ENCODE measurements at places on chromosomes 6 and 20.
A peak's percentile ranks its signal among the peaks of the same experiment; 100 is the strongest.

DNA sequence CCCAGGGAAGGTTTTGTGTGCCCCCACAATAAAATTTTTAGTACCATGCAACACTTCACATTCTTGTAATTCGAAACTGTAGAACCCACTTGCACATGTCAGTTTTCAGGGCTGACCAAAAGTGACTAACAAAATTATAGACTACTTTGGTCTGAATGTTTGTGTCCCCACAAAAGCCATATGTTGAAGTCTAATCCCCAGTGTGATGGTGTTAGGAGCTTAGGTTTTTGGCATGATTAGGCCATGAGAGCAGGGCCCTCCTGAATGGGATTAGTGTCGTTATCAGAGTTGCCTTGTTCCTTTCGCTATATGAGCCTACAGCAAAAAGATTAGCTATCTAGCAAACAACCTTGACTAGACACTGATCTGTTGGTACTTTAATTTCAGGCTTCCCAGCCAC is 49.0 kb upstream of the TENT5A start:
- no peak for DNase-seq

GRCh38 chr6:17589406-17590096 is 10.6 kb upstream of the FAM8A1 start:
- DNase-seq: no peak

GRCh38 chr6:91812596-91813274 is 1225.9 kb upstream of the MAP3K7 start:
- no peak for DNase-seq

DNA sequence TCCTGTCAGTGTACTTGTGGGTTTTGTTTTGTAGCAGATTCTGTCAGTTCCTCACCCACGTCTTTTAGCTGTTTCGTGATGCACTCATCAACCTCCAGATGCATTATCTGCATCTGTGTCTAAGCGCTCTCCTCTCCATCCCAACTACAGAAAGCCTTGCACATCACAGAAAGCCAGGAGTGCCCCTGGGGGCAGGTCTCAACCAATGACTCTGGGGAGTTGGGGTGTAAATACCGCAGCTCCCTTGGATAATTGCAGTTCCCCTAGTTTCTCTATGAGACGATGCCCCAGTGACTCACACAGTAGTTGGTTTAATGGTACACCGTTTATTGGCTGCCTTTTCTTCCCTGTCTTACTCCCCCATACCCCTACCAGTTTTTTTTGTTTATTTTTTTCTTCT is 158.1 kb downstream of the SOX4 start:
- DNase-seq: no peak

DNA sequence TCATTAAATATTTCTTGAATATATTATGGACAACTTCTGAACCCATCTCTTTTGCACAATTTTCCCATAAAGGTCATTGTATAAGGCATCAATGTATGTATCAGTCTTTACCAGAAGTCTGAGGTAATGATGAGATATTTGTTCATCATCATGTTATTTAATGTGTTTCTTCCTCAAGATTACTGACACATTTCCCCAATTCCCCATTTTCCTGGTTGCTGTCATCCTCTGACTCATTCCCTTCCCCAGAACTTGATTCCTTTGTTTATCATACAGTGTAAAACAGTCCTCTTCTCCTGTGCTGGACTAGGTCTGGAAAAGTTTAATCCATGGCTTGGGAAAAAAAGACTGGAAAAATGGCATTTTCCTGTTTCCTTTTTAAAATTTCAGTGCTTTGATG is 107.9 kb upstream of the FLRT3 start:
- no peak for DNase-seq

GRCh38 chr20:34016736-34017135 is 23.0 kb downstream of the RALY start:
- DNase-seq: no peak

DNA sequence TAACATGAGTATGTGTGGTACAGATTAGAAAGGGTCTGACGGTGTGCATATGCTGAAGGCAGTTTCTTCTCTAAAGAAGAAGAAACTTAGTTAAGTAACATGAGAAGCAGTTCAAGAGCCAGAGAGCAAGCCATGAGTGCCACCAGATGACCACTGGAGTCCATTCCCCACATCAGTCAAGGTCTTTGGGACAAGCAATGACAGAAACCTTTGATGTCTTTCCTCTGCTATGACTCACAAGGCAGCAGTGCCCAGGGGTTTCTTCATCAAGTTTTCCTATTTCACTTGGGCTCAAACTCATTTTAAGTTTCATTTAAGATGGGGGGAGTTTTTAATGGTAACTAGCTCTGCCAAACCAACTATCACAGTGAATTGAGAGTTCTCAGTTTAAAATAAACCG is 303.8 kb upstream of the TBX18 start:
- no peak for DNase-seq

GRCh38 chr6:53536561-53536960 is 8.3 kb downstream of the GCLC start:
- DNase-seq: no peak

DNA sequence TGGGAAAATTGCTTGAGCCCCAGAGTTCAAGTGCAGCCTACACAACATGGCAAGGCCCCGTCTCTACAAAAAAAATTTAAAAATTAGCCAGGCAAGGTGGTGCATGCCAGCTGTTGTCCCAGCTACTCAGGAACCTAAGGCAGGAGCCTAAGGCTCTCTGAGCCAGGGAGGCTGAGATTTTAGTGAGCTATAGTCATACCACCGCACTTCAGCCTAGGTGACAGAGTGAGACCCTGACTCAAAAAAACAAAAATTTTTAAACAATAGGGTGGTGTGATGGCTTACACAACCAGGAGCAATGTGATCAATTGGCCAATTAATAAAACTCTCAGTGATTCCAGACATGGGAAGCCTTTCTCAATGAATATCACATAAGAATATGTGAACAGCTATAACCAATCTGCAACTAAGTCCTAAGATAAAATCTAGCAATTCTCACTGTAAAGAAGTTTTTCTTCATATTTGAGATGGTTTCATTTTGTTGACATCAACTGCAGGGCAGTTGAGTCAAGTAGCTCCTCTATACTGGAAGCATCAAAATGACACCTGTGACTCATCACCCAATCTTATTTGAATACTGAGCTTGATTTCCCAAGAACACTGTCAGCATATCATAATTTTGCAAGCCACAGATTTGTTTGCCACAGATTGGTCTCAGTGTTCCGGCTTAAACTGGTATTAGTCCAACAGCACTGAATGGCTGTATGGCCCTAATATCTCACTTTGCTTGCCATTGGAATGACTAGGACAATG is 169.0 kb upstream of the GJE1 start:
- DNase-seq: no peak

- no peak for DNase-seq
These were observed at the start of gene ECT2L for GRCh38 chr6:138795809-138796603. Gene ECT2L, plus strand, starts transcription at chr6:138796087. Its CDS starts 17,188 bp downstream, at chr6:138813275.

DNA sequence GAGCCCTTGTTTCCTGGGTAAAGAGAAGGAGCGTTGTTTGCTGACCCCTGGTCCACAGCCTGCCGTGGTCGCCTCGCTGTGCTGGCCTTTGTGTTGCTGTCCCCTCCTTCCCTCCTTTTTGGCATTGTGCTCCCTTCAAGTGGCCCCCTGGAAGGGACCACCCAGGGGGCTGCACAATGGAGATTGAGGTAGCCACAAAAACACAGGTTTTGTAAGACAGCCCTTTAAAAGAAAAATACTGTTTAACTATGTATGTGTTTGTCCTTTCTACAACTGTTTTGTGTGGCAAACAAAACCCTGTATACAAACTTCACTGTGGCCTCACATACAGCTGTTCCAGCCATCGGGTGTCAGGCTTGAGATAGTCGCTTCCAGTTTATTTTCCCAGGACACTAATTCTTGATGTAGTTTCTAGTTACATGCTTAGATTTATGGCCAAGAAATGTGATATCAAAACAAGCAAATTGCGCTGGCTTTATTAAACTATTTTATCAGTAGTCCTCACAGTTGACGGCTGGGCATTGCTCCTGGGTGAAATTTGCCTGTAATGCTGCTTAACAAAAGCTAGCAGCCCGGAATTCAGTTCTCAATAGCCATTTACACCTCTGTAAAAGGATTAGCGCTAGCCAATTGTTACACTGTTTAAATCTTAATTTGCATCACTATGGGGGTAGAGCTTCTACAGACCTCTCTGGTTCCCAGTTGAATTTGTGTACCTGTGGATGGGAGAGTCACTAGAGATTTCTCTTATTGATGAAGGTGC is 64.1 kb downstream of the KIZ start:
- no peak for DNase-seq

DNA sequence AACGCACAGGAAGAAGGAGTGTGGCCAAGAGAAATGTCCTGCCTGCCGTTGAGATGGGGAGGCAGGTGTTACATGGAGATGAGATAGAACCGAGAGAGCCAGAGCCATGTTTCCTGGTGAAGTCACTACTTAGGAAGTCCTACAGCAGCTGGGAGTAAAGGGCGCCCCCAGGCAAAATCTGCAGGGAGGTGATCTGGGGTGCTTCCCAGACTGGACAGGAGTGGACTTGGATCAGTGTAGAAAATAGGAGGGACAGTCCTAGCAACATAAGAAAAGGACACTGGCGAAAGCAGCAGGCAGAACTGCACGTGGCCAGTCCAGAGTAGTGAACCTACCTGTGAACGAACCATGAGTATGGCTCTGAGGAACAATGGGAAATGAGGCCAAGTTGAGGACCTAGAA is 85.3 kb downstream of the CD164 start:
- DNase-seq: peak; percentile 39

GRCh38 chr6:35359346-35359743 is 17.0 kb downstream of the PPARD start:
- no peak for DNase-seq

- no peak for DNase-seq
These were observed 57.9 kb downstream of the KCNS1 start for GRCh38 chr20:45042978-45043377.

DNA sequence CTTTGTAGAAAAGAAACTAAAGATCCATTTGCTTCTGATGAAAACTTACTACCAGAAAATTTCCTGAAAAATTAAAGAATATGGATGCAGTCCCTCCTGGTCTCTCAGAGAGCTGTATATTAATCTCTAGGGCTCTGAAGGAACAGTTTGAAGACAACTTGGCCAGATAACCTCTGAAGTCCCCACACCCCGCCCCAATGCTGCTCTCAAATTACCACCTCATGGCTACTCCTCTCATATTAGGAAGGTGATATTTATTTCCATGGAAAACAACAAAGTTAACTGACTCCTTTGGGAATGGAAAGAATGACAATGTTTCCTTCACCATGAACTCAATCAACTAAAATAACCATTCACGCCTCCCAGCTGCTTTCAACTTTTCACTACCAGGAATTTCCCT is 408.4 kb upstream of the FLRT3 start:
- no peak for DNase-seq

DNA sequence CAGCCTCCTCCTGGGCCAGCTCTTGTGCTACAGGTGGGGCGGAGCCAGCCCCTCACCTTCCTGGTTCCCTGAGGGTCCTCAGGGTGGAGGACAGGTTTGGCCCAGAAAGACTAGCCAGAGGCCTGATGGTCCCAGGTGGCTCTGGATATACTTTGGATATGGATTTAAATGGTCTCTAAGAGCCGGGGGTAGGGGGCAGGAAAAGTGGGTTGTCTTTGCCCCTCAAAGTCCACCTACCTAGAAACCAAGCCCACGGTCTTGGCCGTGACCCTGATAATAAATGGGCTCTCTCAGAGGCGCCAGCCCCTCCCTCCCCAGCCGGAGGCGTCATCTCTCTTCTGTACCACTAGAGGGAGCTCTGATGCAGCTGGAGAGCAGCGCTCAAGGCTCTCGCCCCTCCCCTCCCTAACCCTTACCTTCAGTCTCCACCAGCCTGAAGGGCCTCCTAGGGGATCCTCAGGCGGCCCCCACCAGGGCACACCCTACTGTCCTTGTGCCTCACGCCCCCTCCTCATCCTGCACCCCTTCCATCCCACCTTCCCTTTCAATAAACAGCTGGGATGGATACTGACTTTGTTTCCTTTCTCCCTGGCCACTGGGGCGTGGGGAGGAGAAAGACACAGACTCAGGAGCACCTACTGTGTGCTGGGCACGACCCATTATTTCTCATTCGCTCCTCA is 7.5 kb downstream of the NRSN2 start:
- peak; percentile 66 for DNase-seq

DNA sequence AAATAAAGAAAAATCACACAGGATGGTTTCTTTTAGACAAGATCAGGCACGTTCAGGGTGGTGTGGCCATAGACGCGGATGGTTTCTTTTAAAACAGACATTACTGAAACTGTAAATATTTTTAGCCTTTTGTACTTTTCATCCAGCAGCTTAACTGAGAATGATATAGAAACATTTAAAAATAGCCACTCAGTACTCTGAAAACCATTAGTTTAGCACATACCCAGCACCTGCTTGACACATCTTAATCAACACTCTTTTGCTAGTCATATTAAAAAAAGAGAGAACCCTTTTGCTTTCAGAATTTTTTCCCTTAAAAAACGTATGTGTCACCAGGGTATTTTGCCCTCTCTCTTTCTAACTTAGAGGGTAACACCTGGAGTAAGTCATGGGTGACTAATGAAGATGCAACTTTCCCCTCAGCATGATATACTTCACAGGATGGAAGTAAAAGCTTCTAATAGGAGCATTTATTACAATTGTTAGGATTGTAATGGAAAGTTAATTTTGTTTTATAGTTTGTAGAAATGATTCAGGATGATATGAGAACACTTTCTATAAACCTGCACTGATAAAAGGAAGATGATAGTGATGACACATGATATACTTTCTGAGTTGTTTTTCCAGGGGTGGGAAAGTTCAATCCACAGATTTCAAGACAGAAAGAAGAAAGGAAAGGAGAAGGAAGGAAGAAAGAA is 45.2 kb downstream of the BACH2 start:
- no peak for DNase-seq

DNA sequence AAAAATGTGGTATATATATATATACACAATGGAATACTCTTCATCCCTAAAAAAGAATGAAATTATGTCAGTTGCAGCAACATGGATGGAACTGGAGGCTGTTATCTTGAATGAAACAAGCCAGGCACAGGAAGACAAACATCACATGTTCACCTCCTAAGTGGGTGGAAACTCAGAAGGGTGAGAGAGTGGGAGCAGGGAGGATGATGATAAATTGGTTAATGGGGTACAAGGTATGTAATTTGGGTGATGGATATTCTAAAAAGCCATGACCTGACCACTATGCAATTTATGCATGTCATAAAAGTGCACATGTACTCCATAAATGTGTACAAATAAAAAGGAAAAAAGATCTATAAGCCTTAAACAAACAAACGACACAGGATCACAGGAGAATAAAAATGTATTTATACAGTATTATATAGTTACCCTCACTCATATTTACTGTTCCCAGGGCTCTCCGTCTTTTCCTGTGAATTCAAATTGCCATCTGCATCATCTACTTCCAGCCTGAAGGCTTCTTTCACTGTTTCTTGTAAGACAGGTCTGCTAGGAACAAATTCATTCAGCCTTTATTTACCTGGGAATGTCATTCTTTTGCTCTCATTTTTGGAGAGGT is 89.8 kb downstream of the SYNDIG1 start:
- DNase-seq: no peak

Data from SHP77 treated with DMSO at 0.1 percent for 48 hours (cell line).